ENCODE measurements at places on chromosomes 1 and 21.
A peak's percentile ranks its signal among the peaks of the same experiment; 100 is the strongest.

GRCh38 chr1:7613106-7613850 lies 157.8 kb upstream of the VAMP3 start:
- DNase-seq = no peak

- no peak for DNase-seq
These were observed 469.5 kb downstream of the MATN1 start for GRCh38 chr1:30253807-30254440.

- DNase-seq = no peak
These were observed 866 bp upstream of the SORT1 start for GRCh38 chr1:109398343-109399225.

DNA sequence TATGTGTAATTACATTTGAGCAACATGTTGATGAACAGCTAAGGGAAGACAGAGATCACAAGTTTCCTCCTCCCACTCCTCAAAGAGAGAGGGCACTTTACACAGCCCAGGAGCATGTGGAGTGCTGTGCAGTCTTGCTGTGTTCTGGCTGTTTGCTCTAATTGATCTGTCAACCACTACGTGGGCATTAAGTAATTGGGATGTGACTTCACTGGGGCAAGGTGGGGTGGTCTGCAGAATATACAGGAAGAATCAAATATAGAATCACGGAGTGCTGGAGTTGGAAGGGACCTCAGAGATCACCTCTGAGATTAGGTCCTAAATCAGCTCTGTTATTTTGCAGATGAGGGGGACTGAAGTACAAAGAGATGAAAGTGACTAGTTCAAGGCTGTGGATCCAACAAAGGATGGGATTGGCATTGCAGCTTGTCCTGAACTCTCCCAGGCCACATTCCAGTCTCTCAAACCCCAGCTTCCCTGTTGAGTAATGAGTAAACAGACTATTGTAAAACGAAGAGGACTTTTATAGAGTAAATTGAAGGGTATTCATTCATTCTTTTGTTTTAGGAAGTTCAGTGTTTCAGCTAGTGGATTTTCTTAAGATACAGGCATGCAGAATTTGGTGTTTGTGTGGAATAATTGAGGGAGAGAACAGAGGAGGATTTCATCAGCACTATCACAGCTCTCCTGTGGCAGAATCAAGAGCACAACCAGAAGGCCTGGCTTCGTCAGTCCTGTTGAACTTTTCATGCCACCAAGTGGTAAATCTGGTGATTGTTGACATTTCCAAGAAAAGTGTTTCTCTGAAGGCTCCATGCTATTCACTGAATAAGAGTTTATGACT lies 22.4 kb downstream of the NOS1AP start:
- DNase-seq = no peak

GRCh38 chr21:33198346-33199099 lies 31.2 kb upstream of the IFNAR2 start:
- DNase-seq = no peak

GRCh38 chr1:150887018-150887417 lies at the start of gene CTXND2:
Gene CTXND2, plus strand, starts transcription at chr1:150887136. Its CDS starts 25,179 bp downstream, at chr1:150912315.
- DNase-seq = no peak

- DNase-seq = no peak
These were observed 20.0 kb upstream of the ZNF326 start for GRCh38 chr1:89974696-89975470.

DNA sequence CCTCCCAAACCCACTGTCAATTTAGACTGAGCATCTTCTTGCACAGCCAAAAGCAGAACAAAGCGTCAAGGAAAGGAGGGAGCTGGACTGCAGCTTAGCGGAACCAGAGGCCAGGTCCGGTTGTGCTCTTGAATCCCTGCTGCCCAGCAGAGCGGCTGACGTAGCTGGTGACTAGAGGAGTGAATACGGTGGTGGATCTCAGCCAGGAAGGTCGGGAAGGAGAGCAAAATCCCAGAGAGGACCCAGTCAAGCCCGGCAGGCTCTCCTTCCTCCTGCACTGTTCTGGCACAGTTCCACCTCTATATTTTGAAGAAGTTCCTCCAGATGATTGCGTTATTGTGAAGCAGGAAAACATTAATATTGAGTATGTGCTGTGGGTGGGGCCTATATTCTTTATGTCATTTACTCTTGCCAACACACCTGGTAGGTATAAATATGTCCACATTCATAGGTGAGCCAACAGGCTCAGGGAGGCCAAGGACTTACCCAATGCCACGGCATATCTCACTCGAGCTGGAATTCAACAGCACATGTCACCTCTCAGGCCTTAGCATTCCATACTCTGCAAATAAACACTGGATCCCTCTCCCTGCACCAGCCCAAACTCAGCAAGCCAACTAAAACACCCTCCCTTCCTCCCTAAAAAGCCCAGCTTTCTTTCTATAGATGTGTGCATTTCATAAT lies 23.6 kb upstream of the ABCB10 start:
- no peak for DNase-seq

GRCh38 chr1:15057834-15058233 lies 95.7 kb upstream of the TMEM51 start:
- no peak for DNase-seq

- no peak for DNase-seq
These were observed 158.2 kb upstream of the RUNX1 start for GRCh38 chr21:35207322-35207721.

DNA sequence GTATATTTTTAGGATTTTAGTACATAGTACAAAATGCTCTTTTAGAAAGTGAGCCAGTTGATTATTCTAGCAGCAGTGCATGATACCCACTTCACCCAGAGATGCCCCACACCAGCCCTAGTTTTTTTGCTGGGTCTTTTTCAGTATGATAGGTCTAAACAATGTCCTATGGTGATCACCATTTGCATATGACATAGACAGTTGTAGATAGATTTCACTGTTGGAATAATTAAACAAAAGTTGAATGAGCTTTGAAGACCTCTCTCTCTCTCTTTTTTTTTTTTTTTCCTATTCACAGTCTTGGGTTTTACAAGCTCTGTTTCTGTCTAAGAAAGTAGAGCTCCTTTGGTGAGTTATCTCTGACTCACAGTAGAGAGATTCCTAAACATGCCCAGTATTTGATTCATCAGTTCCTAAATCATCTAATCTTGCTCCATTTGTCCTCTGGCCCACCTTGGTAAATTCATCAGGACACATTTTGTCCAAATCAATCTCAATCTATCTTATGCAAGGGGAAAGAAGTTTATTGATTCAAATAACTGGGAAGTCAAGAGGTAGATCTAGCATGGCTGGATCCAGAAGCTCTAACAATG lies 44.7 kb upstream of the VAV3 start:
- DNase-seq = no peak

GRCh38 chr1:36136535-36136934 lies 11.5 kb upstream of the COL8A2 start:
- peak; percentile 73 for DNase-seq

- DNase-seq = no peak
These were observed 2.9 kb downstream of the DDI2 start for GRCh38 chr1:15620155-15620545.

DNA sequence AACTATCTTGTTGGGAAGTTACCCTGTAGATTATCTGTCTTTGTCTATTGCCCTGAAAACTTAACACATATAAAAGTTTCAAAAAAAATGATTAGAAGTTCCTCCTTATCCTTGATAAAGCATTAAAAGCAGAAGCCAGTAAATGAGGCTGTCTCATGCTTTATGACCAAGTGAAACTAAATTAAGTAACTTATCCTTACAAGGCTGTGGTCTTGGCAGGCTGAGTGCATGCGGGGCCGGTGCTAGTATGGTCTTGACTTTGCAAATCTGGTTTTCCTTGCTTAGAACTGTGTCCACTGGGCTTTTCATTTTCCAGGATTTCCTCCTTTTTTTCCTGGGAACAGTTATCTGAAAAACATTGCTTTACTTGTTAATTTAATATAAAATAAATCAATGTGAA lies 43.1 kb downstream of the PCNX2 start:
- no peak for DNase-seq

GRCh38 chr1:66575739-66576138 lies 41.8 kb downstream of the SGIP1 start:
- DNase-seq = peak; percentile 45

DNA sequence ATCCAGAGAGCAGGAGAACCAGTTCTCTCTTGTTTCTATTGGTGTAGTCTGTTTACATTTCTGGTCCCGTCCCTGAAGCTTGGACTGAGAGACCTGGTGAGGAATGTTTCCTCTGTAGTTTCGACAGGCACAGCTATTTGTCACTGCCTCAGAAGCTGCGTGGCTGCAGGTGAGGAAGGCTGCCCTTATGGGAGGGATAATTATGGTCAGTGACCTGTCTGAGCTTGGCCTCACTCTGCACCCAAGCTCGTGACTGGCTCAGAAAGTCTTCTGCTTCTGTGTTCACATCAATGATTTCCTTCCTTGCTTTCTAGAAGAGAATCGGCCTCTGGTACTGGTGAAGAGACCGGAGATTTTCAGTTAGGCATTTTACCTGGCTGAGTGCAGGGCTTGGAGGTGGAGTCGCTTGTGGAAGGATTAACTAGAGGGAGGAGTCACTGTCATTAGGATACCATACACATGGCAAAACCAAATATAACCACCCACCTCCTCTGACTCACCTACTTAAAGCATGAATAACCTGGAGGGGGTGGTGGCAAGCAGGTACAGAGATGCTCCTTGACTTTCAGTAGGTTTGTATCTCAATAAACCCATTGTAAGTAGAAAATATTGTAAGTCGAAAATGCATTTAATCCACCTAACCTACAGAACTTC lies 19.9 kb upstream of the WDR26 start:
- no peak for DNase-seq

DNA sequence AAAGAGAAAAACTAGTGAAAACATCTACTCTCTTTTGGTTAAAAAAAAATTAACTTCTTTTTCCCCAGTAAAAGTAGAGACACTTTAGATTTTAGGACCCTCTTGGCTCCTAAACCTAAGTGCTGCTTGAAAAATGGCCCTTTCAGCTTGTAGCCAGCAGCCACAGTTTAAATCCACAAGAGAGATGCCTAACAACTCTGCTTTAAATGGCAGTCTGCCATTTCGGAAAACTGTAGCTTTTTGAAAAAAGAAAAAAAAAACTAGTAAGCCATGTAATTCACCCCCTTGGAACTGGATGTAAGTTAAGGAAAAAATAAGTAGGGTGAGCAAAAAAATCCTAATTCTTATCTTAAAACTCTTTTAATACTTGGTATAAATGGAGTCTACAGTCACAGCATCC lies 56.0 kb downstream of the LHX9 start:
- DNase-seq = no peak

- no peak for DNase-seq
These were observed 758.5 kb upstream of the NEGR1 start for GRCh38 chr1:73040811-73041210.

DNA sequence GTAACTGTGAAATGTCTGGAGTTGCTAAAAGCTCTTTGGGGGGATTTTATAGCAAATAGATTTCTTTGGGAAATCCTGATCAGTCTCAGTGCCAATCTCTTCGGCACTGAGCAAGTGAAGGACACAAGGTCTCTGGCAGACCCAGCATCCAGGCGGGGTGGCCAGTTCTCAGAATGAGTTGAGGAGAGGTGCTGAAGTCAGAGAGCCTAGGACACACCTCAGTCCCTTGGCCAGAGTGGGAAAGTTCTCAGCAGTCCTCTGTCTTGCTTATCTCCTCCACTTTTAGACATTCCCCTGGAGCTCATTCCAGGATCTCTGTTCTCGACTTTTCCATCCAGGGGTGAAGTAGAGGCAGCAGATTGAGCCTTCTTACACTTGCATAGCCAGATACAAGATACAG lies 6.7 kb downstream of the HLX start:
- DNase-seq = no peak

DNA sequence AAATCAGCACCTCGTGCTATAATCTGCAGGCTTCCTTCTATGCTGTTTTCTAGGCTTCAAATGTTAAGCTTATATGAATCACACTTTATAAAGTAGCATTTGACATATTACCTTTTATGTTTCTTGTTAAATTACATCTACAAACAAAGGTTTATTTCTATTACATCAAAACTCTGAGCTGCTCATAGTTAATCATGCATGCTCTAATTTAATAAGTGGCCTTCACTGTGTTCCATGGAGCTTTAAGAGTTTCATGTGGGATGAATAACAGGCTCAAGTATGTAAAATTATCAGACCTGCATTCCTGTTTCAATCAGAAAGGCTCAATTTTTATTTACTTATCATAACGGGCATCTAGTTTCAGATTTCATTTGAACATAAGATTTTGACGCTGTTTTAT lies 13.0 kb downstream of the SLC19A2 start:
- DNase-seq = no peak

DNA sequence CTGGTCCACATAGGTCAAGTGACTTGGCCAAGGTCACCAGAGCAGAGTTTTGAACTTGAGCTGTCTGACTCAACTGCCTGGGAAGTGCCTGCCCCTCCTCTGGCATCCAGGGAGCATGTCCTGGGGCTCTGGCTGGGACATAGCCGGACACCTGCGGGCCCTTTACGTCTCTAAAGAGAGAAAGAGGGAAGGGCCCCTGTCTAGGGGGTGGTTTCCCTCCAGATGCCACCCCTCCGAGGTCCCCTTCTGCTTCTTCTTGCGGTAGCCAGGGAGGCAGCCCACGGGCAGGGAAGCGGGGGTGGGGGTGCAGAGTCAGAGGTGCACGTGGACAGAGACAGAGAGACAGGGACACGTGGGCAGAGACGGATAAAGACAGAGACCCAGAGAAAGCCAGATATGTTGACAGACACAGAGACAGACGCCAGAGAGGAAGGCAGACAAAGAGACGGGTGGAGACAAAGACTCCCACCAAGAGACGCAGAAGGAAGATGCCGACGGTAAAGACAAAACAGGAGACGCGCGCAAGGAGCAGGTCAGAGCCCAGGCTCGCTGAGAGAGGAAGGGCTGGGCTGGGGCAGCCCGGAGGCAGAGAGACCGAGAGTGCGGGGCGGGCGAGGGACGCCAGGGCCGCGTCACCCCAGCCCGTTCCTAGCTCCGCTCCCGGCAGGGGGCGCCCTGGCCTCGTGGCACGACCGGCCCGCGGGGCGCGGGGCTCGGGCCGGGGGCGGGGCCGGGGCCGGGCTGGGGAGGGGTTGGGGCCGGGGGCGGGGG lies 458 bp upstream of the ALPL start:
- DNase-seq = peak; percentile 19

DNA sequence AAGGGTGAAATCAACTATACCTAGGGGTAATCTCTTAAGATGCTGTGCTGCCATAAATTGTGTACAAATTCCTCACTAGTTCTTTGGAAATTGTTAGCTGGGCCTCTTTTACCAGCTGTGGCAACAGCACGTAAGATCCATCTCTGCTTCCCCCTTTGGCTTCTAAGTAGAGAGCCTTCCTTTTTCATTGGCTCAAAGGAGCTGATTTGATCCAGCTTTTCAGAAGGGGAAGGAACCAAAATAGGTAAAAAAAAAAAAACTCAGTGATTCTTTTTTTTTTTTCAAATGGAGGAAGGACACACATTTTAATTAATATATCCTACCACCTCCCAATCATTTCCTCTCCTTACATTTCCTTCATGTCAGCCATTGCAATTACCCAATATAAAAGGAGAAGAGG lies 4.0 kb upstream of the RCAN1 start:
- DNase-seq = no peak

Measured in amniotic stem cell (primary cell).